ENCODE measurements at places on chromosomes 1 and 21.

GRCh38 chr1:29785554-29785953, 549.2 kb downstream of the PTPRU start:
- no peak for DNase-seq

GRCh38 chr21:45979141-45979631, 2.4 kb upstream of the COL6A1 start:
- DNase-seq, result no peak

- DNase-seq, result no peak
Measured at GRCh38 chr1:175313672-175314225, 121.2 kb upstream of the KIAA0040 start.

- DNase-seq, result no peak
Measured at GRCh38 chr1:3945222-3945621, 45.1 kb upstream of the C1orf174 start.

DNA sequence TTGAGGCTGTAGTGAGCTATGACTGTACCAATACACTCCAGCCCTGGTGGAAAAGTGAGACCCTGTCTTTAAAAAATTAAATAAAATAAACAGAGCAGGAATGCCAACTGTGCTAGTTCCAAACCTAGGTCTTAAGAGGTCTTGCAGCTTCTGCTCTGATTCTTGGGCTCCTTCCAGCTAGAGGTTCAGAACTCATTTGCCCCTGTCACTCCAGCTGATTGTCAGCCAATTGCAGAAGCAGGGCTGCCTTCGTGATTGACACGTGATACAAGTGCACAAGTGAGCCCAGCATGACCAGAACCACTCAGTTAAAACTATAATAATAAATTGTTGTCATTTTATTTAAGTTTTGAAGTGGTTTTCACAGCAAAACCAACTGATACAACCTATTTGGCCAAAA, 298.4 kb downstream of the USP25 start:
- DNase-seq, result no peak

- DNase-seq, result no peak
Measured at GRCh38 chr1:89894210-89895201, 73.7 kb downstream of the LRRC8D start.

- DNase-seq, result no peak
Measured at GRCh38 chr21:14312871-14313270, 70.1 kb downstream of the HSPA13 start.

DNA sequence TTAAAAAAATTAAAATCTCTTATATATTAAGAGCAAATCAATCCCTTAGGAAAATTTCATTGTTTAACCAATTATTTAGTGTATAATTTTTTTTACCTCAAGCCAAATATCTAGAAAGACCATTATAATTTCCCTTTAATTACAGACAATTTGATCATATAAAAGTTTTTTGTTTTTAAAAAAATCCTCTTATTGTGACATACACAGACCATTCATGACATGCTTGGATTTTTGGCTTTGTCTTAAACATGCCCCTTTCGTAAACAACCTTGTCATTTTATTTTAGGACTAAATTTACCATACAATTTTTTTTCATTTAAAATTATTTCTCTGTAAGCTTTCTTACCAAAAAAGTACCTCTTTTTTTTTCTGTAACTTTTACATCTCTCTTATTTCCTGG, 14.2 kb upstream of the CYP4B1 start:
- DNase-seq, result no peak

DNA sequence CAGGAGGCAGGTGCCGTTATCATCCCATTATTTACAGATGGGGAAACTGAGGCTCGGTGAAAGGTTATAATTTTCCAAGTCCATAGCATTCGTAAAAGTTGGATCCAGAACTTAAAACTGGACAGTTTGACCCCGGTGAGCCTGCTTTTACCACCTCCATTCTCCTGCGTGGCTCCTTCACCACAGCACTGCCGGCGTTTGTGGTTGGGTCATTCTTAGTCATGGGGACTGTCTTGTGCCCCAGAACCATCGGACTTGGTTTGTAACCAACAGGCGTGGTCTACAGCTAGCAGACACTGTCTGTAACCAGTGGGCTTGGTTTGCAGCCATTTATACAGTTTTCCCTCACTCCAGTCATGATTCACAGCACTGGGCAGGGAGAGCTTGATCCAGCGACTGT, 511.3 kb downstream of the NPHP4 start:
- no peak for DNase-seq

GRCh38 chr1:197093226-197093885, 26.3 kb upstream of the F13B start:
- no peak for DNase-seq

GRCh38 chr1:185017338-185017737, 28.0 kb upstream of the RNF2 start:
- no peak for DNase-seq

GRCh38 chr1:51877434-51878307, 856 bp downstream of the NRDC start:
- DNase-seq, result no peak

DNA sequence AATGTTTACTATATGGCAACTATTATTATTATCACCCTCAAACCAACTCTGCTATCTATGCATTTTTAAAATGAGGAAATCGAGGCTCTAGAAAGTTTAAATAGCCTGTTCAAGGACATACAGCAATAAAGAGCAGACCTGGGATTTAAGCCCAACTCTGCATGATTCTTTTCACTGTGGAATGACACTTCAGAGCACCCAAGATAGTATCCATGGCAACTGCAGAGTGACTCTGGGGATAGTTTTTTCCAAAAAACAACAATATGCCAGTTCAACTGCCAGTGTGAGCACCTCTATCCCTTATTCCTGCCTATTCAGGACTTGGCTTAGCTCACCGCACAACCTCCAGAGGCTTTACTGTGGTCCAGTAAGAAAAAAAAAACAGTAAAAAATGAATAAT, 293.9 kb downstream of the BRINP2 start:
- DNase-seq, result no peak

DNA sequence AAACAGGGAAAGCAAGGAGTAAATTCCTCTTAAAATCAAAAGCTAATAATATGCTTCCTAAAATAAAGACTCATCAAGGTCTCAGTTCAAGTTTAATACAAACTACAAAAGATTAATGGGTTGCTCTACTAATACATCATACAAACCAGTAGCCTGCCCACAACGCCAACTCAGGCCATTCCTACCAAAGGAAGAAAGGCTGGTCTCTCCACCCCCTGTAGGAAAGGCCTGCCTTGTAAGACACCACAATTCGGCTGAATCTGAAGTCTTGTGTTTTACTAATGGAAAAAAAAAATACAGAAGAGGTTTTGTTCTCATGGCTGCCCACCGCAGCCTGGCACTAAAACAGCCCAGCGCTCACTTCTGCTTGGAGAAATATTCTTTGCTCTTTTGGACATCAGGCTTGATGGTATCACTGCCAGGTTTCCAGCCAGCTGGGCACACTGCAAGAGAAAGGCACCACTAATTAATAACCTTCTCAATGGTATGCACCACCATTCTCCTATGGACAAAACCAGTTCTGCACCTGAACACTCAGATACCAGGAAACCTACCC, 10.6 kb downstream of the PRDX1 start:
- DNase-seq, result no peak

- no peak for DNase-seq
Measured at GRCh38 chr21:37869661-37870060, 46.6 kb downstream of the KCNJ6 start.

GRCh38 chr1:108703939-108704338, 8.8 kb upstream of the FNDC7 start:
- no peak for DNase-seq

GRCh38 chr1:41378999-41379737, 17.9 kb downstream of the FOXO6 start:
- DNase-seq, result no peak

DNA sequence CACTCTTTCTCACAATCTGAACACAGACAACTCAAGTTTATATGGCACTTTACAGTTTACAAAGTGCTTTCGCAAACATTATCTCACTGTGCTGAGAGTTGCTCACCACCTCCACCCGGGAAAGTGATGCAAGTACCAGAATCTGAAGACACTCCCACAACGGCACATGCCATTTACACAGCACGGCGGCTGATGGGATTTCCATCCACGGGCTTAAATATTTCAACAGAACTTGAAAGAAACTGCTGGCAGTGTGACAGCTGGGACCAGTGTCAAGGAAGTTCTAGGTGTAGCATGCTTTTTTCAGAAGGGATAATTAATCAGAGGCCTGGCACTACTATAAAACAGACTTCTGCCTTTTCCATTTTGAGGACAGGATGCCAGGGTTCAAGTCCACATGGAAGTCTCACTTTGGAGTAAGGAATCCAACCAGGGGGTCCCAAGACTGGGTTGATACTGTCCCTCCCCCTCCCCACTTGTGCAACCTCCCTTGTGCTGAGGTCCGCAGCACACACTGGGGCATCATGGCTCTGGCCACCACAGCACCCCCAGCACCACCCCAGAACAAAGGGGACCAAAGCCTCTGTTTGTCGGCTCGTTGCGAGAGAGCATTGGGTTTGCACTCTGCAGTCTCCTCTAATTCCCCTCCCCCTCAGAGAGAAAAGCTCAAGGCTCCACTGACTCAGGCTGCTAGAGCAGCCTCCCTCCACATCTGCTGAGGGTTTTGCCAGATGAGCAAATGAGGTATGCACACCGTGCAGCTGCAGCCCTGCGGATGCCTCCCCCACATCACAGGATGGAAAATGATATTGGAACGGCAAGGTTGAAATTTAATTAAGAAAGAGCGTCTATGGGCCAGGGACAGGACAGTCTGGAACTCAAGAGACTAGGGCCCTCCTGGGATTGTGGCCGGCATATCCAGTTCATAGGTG, 154.9 kb downstream of the TGFBR3 start:
- no peak for DNase-seq

GRCh38 chr1:246210756-246211155, 296.3 kb downstream of the SMYD3 start:
- no peak for DNase-seq

- no peak for DNase-seq
Measured at GRCh38 chr1:47918257-47918867, 78.8 kb downstream of the TRABD2B start.

DNA sequence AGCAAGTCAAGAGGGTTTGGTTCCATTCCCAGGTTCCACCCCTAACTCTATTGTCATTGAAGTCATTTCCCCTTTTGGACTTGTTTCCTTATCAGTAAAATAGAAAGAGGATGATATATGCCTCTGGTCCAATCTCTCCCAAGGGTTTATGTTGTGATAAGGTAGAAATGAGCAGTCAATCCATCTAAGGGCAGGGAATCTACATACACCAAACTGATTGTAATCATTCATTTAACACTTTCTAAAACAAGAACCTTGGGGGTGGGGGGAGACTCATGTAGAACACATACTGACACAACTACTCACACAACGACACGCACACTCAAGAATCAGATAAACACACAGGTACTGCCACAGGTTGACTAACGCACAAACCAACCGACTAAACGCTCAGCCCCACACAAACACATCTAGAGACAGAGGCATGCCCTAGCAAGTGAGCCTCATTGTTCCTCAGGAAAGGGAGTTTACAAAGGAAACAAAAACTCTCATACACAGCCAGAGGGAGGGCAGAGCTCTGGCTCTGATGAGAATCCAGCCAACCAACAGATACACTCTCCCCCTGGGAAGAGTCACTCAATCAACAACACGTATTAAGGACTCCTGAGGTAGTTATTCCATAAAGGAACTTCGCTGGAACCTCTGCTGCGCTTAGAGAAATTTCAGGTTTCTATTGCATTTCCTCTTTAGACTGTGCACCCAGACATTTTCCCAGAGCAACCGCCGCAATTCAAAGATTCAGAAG, 1.0 kb downstream of the F11R start:
- no peak for DNase-seq

DNA sequence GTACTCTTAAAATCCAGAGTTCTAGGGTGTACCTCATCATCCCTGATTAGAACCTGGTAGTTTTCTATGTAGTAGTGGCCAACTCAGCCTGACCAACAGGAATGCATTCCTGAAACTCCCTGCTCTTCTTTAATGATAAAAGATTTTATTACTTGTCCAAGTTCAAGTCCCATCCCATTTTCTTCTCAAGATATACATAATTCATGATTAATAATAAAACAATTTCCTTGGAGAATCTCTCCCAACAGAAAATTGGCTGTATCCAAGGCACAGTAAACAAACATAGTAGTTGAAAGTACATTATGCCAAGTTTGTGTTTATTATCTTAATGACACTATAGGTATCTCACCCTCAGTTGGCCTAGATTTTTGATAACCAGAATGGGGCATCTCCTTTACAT, 714.1 kb upstream of the ADAMTS5 start:
- no peak for DNase-seq

DNA sequence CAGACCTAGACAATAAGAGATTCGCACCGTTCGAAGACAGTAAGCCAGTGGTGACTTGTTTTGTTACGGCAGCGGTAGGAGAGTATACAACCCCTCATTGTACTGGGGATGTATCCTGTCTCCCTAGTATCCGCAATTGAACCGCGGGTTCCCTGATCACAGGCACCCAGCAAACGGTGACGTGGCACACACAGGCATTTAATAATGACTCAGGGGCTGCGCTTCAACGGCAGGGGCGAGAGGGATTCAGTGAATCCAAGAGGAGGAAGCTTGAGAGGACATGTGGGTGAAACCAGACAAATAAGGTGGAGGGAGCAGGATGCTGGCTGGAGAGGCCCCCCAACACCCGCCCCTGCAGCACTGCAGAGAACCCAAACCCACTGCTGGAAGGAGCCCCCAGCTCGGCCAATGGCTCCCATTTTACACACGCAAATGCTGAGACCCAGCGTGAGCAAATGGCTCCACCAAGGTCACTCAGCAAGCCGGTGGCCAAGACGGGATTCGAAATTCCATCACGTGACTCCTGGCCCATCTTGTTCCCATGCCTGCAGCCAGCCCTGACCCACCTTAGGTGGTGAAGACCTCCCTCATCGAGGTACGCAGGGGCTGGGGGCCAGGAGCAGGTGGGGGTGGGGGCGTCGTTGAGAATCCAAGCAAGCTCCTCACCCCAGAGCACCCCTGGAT, 149.9 kb downstream of the SYF2 start:
- no peak for DNase-seq

DNA sequence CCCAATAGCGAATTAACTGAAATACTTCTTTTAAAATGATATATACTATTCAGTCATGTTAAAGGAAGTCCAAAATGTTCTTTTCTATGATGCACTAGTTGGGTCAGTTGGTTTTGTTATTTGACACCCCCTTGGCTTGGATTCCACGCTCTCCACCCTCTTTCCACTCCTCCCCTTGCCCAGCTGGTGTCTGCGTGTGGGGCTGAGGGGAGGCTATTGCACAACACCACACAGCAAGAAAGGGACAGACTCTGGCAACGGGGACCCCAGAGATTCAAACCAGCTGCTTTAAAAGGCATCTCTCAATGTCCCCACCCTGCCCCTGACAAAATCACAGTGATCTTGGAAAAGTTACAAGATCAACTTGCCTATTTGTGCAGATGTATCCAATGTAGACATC, 394.3 kb downstream of the TGFB2 start:
- no peak for DNase-seq

DNA sequence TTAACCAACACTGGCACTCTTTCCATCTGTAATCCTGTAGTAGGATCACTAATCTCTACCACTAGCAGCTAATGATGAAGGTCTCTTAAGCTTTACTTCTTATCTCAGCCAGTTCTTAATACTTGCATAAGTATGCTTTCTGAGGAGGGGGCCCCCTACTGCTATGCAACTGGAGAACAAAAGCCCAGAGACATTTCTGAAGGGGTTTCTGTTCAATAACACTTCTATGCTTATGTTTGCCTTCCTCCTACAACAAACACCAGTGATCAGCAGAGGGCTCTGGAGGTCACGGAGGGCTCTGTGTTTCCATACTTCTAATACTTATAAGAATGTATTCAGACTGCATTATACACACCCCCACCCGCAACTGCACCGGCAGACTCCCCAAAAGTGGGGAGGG, 215.8 kb downstream of the BARHL2 start:
- no peak for DNase-seq

- DNase-seq, result no peak
Measured at GRCh38 chr1:2466270-2466665, 9.8 kb upstream of the PLCH2 start.

- no peak for DNase-seq
Measured at GRCh38 chr1:3012456-3013291, 8.6 kb upstream of the ACTRT2 start.
